ENCODE measurements at places on chromosomes 1 and 21. TPM values are rescaled to one million over a fixed set of nuclear protein-coding genes. Genes with fewer than 3 reads are reported as not detected.

FCRL4 gene
- not detected for total RNA-seq

DNA sequence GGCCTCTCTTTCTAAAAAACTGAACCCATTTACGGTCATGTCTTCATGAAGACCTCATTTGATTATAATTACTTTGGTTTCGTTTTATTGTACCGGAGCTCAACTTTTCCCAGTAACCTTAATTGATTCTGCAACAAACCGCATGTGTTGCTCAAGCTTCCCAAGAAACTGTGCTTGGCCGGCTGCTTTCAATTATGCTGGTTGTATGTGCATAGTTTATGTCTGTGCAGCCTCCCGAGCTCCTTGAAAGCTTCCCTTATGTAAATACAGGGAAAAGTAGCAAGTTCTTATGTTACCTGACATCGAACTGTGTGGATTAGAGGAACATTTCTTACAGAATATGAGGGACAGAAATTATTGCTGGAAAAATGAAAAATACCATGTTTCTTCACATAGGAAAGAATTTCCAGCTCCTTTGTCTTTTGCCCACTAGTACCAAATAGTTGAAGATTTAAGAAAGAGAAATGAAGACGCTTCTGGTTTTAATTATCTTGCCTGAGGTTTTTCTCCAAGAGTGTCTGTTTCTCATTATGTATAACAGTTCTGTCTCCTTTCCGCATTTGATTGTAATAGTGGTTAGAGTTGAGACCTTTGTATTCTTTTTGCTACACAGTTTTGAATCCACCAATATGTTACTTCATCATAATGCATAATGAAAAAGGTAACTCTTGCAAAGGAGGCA lies 2.1 kb downstream of the VCAM1 start:
- no peak for DNase-seq

DNA sequence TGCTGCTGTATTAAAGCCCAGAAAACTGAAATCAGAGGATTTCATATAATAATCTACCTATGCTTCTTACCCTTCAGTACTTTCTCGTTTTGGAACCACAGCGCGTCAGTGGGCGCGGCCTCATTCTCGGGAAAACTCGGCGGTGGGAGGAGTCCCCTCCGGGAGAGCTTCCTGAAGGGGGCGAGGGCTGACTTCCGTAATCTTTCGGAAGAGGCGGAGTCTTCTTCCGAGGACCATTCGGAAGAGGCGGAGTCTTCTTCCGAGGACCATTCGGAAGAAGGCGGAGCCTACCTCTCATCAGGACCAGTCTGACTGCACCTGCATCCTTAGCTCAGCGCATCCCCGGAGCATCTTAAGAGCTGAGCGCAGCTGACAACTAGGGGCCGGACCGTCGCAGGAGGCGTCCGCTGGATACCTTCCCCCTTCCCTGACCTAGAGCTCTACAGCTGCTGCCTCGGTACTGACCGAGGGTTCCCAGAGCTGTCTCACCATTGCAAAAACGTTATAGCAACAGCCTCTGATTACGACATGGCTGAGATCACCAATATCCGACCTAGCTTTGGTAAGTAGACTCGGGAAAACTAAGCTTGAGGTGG lies at the start of gene SYT11:
Gene SYT11 (plus strand): TSS at position 334 of the 596 bp plus-strand sequence. CDS start 195 bp downstream, at position 529.
- DNase-seq = peak; percentile 91

- DNase-seq = no peak
Observed at GRCh38 chr21:33988237-33989017, 72.8 kb upstream of the ATP5PO start.

- peak; percentile 6 for DNase-seq
Observed at GRCh38 chr1:165444897-165445370, at the start of gene RXRG. TSS of gene RXRG (minus strand) at chr1:165445126. CDS start at chr1:165444893, 233 bp downstream.

SELP gene
- total RNA-seq = 1.3 TPM

MFAP2 gene
- total RNA-seq = not detected

DNA sequence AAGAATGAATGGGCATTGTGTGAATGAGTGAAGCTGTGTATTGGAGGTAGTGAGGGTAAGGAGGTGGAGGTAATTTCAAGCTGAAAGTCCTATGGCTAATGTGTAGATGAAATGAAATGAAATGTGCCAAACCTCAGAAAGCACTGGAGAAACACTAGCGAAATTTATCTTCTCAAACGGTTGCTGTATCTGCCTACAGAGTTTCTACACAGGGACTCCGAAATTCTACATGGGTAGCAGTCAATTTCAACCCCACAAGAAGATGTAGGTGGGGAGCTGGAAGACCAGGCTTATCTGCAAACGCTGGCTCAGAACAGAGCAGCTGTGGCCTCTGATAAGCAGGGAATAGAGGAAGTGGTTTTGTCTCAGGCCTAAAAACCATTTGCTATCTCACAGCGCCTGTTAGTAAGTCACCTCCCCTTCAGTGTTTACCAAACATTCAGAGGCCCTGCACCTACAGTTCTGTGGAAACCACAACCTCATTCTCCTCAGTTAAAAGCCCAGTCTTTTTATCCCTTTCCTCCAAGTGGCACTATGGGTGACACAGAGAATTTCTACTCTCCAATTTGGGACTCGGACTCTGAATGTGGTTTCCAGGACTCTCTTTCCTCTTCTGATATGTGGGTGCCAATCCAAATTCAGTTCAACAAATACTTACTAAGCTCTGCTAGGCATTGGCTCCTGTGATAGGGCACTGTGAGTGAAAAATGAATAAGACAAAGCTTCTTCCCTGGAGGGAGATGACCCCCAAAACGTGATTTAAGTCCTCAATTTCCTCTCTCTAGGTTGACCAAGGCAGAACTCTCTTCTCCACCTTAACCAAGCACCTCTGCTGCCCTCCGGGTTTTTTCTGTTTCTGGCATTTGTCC lies 17.2 kb upstream of the SLAMF6 start:
- DNase-seq = no peak

SLC41A1 gene
- 31.0 TPM for total RNA-seq

DNA sequence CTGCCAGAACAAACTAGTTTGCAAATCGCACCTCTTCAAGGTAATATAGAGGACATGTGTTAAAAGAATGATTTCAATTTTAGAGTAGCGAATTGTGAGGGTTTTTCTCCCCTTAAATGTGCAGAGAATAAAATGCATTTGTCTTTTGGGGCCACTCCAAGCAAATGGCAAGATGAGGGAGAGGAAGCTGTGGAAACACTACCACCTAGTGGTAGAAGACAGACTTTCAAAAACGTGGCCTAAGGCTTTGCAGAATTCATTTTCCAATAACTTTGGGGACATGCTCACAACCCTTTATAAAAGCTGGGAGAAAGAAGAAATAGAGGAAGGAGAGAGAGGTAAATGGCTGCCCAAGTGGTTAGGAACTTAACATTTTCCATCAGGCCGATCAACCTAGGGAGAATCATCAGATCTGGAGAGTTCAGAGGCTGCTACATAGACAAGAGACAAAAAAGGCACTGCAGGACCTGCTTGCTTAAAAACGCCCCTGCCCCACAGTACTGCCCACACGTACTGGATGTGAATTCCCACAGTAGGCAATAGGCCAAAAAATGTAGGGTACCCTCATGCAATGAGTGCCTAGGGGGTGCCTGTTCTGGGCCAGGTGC lies 15.7 kb upstream of the RCAN1 start:
- peak; percentile 67 for DNase-seq

MAP10 gene
- 5.7 TPM for total RNA-seq

FOXD3 gene
- not detected for total RNA-seq

DNA sequence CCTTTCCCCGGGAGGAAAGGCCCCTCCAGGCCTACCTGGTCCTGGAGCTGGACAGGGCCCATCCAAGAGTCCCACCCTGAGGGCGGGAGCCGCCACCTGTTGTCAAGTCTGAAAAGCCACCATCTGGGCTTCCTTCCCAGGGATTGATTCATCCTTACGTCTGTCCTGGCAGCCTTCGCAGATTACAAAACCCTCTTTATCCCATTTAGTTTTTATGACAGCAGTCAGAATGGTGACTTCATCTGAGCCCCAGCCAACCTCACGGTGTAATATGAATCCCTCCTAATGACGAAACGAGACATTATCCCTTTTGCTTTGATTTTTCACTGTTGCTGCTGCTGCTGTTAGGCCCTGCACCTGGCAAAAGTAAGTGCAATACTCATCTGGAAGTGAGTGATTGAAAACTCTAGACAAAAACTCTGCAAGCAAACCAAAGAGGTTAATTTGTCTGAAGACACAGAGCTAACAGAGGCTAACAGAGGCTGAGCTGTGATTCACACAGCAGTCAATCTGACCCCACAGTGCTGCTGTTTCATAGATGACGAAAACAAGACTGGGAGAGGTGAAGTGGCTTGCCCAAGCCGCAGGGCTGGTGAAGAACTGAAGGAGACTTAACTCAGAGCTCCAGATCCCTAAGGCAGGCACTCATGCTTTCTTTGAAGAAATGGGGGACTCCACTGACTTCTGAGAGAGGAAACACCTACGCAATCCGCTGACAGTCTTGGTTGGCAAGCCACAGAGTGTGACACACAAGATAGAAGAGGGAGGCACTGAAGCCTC lies 30.0 kb upstream of the S100A7 start:
- no peak for DNase-seq

GRCh38 chr21:27571706-27572105 lies 604.8 kb upstream of the ADAMTS5 start:
- DNase-seq = no peak

FOXO6 gene
- total RNA-seq = not detected

GUCA2A gene
- not detected for total RNA-seq

GRCh38 chr1:204503913-204504519 lies 9.4 kb upstream of the PIK3C2B start:
- no peak for DNase-seq

WNT9A gene
- total RNA-seq = not detected

DNA sequence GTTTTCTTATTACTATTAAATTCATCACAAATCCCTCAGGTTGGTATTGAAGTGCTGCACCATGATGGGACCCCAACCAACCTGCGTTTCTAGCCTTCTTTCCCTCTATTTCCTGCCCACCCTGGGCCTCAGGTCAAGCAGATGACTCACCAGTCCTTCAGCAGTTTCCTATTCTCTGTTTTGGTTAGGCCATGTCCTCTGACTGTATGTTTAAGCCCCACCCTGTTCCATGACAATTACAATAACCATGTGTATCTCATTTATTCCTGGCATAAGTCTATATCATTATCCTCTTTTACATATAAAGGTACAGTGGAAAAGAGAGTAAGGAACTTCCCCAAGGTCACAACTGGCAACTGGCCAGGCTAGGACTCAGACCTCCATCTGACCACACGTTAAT lies 5.3 kb upstream of the FAM78B start:
- DNase-seq = no peak

ZNF695 gene
- total RNA-seq = not detected

DNA sequence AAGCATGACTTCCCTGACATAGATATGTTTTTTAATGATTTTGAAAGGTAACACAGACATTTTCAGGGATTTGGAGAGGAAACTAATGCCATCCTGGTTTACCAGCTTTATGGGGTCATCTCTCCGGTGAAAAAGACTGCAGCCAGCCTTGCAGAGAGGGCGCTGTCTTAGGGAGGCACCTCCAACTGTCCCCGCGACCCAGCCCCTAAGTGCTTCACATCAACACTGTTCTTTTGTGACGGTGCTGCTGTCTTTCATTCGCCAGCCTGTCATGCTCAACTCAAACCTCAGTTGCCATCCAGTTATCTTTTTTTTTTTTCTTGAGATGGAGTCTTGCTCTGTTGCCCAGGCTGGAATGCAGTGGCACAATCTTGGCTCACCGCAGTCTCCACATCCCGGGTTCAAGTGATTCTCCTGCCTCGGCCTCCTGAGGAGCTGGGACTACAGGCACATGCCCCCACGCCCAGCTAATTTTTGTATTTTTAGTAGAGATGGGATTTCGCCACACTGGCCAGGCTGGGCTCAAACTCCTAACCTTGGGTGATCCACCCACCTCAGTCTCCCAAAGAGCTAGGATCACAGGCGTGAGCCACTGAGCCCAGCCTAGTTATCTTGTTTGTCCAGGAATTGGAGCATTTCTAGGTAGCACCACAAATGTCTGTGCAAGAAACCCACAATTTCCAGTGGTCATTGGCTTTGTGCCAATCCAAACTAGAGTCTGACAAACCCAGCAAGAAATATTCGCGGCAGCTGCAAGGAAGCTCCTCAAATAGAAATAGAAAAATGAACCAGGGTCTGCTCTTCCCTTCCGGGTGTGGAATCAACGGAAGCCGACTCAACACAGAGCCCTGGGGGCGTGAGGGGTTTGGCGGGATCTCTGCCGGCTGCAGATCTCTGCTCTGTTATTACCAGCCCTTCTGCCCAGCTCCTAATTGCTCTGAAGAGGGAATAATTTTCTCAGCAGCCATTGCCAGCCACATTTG lies 24.2 kb downstream of the PDE9A start:
- no peak for DNase-seq

DNA sequence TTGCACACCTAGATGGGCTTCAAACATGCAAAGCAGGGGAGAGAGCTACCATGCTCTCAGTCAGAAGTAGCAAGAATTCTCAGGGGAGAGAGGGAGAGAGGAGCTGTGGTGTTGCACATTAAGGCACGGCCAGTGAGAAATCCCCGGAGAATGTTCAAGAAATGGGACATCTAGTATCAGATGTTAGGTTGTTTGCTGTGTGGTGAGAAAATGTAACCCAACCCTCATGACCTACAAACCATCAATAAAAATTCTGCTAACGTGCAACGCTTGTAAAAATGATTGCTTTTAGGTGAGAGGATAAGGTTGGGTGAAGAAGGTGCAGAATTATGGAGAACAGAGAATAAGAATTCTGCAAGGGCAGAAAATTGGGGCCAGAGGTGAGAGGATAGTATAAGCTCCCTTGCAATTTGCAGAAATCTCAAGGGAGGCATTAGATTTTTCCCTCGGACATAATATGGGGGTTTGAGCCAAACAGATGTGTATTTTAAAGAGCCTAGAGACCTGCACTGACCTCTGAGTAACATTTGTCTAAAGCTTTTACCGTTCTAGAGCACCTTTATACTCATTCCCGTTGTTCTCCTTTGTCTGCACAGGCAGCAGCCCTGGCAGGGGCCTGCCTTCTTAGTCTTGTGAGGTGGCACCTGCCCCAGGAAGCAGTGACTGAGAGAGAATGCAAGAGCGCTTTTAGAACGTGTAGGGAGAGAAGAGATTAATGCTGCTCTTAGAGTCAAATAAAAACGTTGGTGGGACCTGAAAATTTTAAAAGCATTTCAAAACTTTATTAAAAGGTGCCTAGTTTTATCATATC lies 25.4 kb upstream of the KIAA0040 start:
- no peak for DNase-seq

- DNase-seq = no peak
Observed at GRCh38 chr1:942411-942821, 16.6 kb downstream of the NOC2L start.

GRCh38 chr1:157732755-157733154 lies 32.2 kb upstream of the FCRL3 start:
- no peak for DNase-seq

GRCh38 chr1:66932291-66932690 lies 7.5 kb downstream of the MIER1 start:
- no peak for DNase-seq

KRTAP11-1 gene
- not detected for total RNA-seq

DNA sequence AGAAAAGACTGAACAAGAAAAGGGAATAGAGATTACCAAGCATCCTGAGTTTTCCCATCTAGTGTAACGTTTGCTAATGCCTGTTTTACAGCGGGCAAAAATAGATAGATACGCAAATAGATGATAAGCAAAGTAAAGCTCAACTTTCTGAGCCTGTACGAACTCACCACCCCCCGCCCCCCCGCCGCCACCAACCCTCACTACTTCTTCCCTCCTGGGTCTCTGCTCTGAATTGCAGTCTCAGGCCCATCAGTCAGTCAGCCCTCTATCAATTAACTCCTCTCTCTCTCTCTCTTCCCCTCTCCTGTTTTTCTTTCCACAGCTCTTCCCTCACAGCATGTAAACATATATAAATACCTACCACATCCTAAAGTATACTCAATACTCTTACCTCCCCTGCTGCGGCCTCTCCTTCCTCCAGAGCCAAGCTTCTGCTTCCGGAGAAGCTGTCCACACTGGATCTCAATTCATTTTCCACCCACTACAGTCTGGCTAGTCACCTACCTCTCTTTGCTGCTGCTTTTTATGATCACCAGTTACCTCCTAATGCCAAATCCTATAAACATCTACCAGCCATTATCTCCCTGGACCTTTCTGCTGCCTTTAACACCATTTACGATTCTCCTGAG lies 64.6 kb downstream of the CAPN2 start:
- no peak for DNase-seq

Data from naive thymus-derived CD8-positive, alpha-beta T cell (primary cell).